ENCODE measurements at places on chromosomes 12 and 14. TPM values are rescaled to one million over a fixed set of nuclear protein-coding genes. Genes with fewer than 3 reads are reported as not detected.

DNA sequence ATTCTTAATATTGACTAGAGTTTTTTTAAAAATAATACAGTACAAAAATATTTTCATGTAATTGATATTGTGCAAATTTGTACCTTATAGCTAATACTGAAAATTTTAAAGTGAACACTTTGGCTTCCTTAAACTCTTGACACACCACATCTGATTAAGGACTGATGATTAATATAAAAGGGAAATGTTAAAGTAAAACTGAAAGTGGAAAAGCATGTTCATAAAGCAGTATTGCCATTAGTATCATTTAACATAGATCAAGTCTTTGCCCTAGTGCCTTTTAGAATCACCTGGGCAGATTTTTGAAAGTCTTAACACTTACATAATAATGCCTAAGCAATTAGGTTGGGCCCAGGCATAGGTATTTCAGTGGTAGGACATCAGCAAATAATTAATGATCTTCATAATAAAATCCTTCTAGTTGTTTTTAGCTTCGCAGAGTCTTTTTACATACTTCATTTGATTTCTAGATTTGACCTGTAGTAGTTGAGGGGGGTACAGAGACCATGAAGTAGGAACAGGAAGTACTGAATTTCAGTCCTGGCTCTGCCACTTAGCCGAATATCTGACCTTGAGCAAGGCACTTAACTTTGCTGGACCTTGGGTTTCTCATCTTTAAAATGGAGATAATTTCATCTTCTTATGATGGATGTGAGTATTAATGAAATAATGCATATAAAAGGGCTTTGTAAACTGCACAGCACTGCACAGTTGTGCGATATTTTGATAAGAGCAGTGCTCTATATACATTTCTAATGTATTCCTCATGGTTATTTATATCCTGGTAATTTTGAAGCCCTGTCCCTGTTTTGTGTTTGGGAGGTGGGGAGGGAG lies 43.7 kb downstream of the MARK3 start:
- DNase-seq, result no peak

DNA sequence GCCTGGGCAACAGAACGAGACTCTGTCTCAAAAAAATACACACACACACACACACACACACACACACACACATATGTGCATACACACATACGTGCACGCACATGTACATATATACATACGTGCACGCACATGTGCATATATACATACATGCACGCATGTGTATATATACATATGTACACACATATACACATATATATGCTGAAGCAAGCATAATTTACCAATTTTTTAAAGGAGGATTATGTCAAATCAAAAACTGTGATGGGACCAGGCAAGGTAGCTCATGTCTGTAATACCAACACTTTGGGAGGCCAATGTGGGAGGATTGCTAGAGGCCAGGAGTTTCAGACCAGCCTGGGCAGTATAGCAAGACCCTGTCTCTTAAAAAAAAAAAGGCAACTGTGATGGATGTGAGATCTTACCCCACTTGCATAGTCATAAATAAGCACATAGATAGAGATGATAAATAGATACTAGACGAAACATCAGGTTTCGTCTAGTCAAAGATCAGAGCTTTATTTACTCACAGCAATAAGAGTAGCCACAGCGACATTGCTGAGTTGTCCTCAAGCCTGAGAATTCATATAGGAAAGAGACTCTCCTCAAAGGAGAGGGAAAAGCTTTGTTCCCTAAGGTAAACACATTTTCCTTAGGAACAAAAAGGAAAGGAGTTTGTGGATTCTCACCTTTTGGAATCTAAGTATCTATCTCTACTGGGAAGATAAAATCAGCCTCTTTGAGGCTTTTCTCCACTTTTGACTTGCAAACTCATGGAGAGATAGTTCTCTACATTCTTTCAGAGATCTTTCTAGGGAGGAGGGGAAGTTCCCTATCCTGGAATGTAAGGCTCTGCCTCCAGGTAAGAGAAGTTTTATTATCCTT lies 74.7 kb upstream of the AMN1 start:
- DNase-seq, result no peak

- no peak for DNase-seq
These were observed 162.7 kb upstream of the TMTC2 start for GRCh38 chr12:82523996-82524395.

GRCh38 chr12:104286516-104287482 lies 16.7 kb upstream of the EID3 start:
- DNase-seq, result peak; percentile 72

DNA sequence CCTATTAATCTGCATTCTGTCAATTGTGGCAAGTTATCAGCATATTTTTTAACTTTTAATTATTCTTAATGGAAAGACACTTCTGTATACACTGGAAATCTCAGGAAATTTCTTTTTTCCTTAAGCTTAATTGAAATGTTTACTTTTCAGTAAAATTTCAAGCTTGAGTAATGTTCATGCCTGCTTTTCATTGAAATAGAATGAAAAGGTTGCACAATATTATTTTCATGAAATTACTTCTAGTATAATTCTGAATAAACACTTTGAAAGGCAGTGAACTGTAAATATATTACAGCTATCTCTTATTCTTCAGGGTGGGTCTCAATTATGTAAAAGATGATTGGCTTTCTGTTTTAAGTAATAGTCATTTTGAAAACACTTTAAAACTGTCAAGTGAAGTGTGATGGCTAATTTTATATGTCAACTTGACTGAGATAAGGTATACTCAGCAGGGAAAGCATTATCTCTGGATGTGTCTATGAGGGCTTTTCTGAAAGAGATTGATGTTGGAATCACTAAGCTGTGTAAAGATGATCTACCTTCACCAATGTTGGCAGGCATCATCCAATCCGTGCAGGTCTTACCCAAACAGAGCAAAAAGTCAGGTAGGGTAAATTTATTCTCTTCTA lies 29.9 kb downstream of the CLEC2D start:
- DNase-seq, result no peak

- peak; percentile 50 for DNase-seq
These were observed 3.5 kb downstream of the FOS start for GRCh38 chr14:75282170-75282554.

- no peak for DNase-seq
These were observed 58.4 kb upstream of the DIO3 start for GRCh38 chr14:101502761-101503392.

Gene SLC24A4
- total RNA-seq, result not detected

All from naive thymus-derived CD8-positive, alpha-beta T cell (primary cell).